ENCODE measurements at places on chromosomes 16 and 17.

DNA sequence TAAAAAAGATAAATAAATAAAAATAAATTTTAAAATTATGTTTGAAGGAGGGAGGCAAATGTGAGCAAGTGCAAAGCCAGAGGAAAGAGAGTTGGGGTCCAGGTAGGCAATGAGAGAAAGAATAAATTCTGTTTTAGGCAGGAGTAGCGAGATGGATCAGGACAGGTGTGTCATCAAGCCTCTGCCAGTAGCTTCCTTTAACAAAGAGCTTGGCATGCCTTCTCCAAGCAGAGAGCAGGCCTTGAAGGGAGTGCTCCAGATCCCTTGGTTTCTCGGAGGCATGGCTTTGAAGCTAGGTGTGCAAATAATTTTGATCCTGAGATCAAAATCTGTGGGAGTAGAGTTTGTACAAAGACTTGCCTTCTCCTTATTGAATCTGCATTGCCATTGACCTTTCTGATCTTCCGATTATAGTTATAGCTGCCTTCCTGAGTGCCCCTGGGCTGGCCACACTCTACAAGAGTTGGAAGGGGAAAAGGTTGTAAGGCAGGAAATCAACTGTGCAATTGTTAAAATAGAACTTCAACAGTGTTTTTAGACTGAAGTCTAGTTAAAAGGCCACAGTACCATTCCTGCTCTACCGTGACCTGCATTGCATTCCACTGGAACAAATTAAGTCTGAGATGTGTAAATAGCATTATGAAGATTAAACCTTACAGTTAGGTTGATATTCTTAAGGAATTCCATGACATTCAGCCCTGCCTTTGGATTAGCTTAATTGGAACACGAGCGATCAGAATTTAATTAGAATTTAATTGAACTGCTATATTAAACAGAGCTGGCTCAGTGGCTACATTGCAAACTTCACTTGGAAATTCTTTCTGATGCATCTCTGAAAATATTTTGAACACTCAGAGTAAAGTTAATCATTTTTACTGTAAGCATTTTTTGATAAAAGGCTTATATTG, 33.7 kb downstream of the IQCK start:
- no peak for DNase-seq

DNA sequence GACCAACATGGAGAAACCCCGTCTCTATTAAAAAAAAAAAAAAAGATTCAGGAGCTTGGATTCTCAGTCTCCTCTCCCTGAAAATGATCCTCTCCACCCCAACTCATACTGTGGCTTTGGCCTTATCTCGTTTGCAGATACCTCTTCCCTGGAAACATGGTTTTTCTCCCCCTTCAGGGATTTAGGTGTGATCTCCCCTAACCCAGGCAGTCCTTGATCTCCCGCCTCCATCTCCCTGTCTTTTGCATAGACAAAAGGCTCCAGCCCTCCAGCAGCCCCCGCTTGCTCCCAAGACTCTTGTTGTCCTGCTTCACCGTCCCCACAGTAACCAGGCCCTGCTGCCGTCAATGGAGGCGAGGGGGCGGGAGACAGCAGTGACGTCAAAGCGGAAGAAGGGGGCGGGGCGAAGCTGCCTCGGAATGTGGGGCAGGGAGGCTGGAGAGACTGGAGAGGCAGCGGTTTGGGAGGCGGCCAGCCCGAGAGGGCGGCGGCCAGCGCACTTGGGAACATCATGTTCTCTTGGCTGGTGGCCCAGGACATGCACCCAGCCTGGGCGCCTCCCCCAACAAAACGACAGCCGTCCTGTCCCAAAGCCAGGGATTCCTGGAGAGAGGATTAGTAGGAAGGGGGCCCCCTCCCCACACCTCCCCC, 1.9 kb upstream of the PER1 start:
- peak; percentile 71 for DNase-seq

DNA sequence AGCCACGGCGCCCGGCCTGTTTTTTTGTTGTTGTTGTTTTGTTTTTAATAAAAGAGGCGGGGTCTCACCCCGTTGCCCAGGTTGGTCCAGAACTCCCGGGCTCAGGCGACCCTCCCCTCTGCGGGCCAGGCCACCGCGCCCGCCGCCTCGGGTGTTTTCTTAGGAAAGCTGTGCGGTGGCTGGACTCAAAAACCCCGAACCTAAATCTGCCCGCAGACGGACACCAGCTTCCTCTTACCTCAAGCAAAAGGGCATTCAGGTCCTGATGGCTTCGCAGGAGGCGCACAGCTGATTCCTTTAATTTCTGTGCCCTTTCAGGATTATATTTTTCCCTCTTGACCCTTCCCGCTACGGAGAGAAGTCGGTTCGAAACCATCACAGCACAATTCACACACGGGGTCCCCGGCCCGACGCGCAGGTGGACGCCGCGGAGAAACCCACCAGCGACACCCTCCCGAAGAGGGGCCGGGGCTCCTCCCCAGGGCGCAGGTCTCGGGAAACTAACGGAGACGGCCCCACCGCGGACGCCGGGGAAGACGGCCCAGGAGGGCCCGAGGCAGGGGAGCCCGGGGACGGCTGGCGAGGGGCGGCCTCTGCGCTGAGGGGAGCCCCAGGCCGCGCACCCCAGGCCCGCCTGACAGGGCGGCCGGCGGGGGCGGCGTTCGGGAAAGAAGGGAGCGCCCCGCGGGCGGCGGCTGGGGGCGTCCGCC, 653 bp downstream of the FANCA start:
- no peak for DNase-seq

GRCh38 chr16:12271006-12271405, 294.5 kb downstream of the SNX29 start:
- no peak for DNase-seq

DNA sequence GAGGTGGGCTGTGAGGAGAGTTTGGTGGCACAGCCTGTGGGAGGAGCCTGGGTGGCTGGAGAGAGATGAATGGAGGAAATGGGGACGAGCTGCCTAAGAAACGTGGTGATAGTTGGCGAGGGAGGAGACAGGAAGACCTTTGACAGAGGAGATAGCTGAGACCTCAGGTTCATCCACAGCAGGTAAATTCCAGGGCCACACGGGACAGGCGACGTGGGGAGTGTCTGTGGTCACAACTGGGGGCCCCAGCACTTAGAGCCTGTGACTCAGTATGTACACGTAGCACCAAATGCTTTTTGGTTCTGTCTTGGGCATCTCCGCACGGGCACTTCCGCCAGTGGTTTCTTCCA, 7.7 kb downstream of the MINK1 start:
- DNase-seq, result no peak

DNA sequence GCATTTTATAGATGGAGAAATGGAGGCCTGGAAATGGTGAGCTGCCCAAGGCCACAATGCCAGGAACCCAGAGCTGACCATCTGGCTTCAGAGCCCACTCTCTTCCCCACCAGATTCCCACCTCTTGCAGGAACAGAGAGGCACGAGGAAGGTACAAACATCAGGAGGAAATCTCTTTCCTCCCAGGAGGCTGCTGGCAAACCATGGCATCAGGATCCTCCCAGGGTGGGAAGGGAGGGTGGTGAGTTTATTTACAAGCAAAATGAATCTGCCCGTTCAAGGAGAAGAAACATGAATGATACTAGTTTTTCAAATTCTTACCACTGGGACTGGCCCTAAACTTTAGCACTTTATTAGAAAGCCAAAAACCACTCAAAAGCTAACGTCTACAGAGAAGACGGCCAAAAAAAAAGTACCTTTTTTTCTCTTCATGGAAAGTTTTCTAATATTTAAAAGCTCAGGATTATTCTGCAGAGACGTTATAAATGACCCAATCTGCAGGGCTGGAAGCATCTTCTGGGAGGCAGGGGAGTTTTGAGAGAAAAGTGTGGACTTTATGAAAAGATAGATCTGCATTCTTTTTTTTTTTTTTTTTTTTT, 79.1 kb downstream of the NXN start:
- no peak for DNase-seq

GRCh38 chr17:51056813-51057510, 63.7 kb downstream of the SPAG9 start:
- DNase-seq, result no peak

DNA sequence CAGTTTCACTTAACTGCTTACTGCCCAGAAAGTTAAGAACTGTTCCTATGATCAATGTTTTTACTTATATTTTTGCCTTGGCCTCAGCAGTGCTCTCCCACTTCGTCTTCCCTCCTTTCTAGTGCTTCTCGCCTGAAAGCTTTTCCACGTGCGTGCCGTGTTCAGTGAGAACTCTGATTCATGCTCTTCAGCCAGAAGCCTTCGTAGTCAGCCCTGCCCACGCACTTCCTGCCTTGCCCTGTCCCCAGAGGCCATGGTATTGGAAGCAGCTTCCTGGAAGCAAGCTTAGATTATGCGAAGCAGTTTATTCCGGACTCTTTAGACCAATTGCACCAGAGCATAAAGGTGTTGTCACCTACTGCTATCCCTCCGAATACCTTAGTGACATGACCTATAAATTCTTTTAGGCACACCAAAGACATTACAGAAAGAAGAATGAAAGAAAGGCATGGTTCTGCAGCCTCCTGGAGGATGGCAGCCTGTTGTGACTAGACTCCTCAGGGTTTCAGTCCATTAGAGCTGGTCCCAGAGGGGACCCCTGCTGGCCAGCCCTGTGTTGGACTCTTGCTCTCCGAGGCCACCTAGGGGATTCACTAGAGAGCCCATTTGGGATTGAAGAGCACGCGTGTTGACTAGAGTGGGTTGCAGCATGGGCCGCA, 105.2 kb downstream of the RPTOR start:
- DNase-seq, result no peak
